Stimulated activated naive CD8-positive, alpha-beta T cell treated with anti-CD3 and anti-CD28 coated beads, Interleukin-15, Interleukin-2, amounts not matched to agents 100 U/mL and 50 U/mL, for 24 hours (primary cell): ENCODE measurements at places on chromosomes 1 and 21.

GRCh38 chr1:26079960-26080814, 12.8 kb upstream of the TRIM63 start:
- DNase-seq, result no peak

DNA sequence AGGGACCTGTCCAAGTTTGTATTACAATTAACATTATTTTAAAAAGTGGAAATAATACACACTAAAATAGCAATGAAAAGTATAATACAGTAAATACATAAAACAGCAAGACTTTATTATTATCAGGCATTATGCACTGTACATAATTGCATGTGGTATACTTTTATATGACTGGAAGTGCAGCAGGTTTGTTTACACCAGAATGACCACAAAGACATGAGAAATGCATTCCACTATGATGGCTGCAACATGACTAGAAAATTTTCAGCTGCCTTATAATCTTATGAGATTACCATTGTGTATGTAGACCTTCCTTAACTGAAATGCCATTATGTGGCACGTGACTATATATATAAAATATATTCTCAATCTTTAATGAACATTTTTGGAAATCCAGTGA, 1699.6 kb downstream of the KCNT2 start:
- no peak for DNase-seq

DNA sequence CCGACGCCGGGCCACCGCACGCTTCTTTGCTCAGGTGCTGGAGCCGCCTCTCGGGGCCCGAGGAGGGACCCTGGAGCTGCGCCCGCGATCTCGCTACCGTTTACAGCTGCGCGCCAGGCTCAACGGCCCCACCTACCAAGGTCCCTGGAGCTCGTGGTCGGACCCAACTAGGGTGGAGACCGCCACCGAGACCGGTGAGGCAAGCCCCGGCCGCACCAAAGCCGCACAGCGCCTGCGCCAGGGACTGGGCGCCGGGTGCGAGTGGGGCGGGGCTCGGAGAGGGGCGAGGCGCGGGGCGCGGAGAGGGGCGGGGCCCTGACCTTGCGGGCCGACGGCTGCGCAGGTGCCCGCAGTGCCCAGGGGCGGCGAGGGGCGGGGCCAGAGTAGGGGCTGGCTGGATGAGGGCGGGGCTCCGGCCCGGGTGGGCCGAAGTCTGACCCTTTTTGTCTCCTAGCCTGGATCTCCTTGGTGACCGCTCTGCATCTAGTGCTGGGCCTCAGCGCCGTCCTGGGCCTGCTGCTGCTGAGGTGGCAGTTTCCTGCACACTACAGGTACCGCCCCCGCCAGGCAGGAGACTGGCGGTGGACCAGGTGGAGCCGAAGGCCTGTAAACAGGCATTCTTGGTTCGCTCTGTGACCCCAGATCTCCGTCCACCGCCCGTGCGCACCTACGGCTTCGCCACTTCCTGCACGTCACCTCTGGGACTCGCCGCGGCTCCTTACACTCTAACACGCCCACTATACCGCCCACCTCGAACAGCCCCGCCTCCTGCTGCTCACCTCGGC, 9.8 kb upstream of the CDC20 start:
- DNase-seq, result peak; percentile 61

- peak; percentile 17 for DNase-seq
Observed at GRCh38 chr1:30191154-30191702, 532.2 kb downstream of the MATN1 start.

- no peak for DNase-seq
Observed at GRCh38 chr1:66546047-66546810, 12.3 kb downstream of the SGIP1 start.

DNA sequence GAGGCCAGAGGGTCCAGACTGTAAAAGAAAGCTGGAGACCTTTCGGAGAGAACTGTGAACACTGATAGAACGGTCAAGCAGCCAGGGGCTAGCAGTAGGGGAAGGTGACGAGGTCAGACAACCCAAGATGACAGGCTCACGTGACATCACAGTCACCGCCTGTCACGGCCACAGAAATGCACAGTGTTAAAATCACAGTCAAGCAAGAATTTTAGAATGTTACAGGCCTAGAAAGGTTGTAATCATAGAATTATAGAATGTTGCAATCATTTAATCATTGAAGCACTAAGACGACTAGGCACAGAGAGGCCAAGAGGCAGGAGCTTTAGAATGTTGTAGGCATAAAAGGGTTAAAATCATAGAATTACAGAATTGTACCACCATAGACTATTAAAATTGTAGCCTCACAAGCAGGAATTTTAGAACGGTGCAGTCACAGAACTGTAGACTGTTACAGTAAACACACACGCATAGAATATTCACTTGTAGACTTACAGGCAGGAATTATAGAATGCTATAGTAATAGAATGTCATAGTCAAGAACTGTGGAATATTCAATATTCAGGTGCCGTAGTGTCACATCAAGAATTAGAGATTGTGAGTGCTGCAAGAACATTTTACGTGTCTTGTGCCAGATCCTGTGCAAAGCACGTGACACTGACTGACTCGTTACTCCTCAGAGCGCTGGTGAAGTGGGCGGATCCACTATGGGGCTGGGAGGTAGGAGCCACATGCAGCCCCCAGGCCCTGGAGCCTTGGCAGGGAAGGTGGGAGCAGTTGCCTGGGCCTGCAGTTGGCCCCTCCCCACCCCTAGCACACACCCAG, 118.1 kb downstream of the EPHB2 start:
- no peak for DNase-seq

GRCh38 chr1:147634645-147635044, 35.7 kb downstream of the ACP6 start:
- no peak for DNase-seq

- no peak for DNase-seq
Observed at GRCh38 chr1:10681296-10682107, 114.9 kb downstream of the CASZ1 start.

DNA sequence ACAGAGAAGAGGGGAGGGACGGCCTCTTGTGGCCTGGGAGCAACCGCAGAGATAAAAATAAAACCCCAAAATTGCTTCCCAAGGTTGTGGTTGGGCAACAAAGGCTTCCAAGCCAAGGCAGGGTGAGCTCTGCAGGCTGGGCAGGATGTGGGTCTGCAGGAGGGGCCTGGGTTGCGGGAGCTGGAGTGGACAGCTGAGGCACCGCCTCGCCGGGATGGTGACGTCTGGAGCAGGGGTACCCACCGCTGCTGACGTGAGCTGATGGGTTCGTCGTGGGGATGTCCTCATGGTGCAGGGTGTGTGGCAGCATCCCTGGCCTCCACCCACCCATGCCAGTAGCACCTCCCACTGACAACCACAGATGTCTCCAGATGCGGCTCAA, 3.7 kb downstream of the AURKAIP1 start:
- DNase-seq, result peak; percentile 61

DNA sequence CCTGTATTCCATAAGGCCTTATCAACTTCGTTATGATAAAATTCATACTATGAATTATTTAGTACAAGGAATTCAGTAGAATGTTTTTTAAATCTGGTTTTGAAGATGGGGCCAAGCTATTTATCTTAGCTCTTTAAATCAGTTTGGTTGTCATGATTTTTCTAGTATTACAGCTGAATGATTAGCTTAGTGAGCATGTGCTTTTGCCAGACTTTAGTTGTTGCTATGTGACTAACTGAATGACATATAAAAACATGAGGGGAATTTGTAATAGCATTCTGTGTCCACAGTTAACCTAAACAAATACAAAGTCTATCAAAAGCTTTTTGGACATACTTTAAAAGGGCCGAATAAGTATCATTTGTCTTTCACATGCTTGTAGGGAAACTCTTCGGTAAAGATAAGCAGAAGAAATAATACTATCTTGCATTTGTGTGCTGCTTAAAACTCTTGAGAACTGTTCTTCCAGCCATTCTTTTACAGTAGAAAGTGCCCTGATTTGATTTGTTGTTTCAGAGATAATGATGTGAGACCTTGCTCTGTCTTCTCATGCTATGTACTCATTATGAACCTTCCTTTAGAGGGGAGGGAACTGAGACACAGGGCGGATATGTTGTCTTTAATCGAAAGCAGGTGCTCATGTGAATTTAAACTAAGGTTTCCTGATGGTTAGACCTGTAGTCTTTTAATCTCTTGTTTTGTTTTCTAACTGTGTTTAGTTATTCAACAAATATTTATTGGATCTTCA, 18.8 kb downstream of the NEK7 start:
- no peak for DNase-seq

- DNase-seq, result peak; percentile 44
Observed at GRCh38 chr1:67832737-67833601, at the start of gene GNG12. Gene GNG12 (minus strand): TSS chr1:67833467. CDS start chr1:67707686, 125,781 bp downstream.

GRCh38 chr1:161196521-161197451, 2.1 kb downstream of the ADAMTS4 start:
- DNase-seq, result no peak

DNA sequence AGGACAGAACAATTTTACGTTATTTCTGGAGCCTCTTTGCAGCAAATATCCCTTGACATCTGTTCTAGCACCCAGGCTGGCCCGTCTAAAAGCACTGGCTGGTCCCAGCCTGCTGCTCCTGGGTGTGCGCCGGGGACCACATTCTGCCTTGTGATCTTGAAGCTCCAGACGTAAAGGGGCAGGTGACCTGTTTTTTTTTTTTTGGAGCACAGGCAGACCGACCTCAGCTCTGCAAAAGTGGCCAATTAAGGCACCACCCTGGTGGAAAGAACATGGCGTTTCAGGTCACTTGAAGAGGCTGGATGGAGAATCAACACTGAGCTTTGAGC, 13.8 kb upstream of the CAMTA1 start:
- DNase-seq, result no peak

- DNase-seq, result no peak
Observed at GRCh38 chr21:18369115-18369514, 34.5 kb downstream of the TMPRSS15 start.

- DNase-seq, result no peak
Observed at GRCh38 chr1:76274302-76274701, 199.8 kb downstream of the ST6GALNAC3 start.

GRCh38 chr1:53500204-53501064, 41.2 kb downstream of the DMRTB1 start:
- DNase-seq, result no peak

GRCh38 chr1:115545096-115545720, 96.6 kb upstream of the VANGL1 start:
- DNase-seq, result no peak

GRCh38 chr1:225998560-225999226, 450 bp downstream of the SDE2 start:
- DNase-seq, result no peak

- no peak for DNase-seq
Observed at GRCh38 chr1:39087435-39087834, 61.3 kb downstream of the NDUFS5 start.

GRCh38 chr1:28078680-28079626, 9.5 kb downstream of the EYA3 start:
- no peak for DNase-seq

DNA sequence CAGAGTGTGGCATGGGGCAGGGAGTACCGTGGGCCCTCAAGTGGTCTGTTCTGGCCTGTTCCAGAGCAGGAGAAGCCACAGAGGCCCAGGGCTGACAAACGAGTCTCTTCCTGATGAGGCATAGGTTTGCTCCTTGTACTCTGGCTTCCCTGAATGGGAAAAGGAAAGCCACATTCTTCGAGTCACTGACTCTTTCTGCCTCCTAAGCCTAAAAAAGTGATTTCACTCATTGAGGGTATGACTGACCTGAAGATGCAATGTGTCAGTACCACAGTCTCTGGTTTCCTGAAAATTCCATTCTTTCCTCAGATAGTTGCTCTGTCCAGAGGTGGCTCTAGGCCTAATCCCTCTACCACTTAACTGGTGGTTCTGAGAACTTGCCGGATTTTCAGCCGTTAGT, 92.3 kb downstream of the KCNN3 start:
- DNase-seq, result no peak

GRCh38 chr21:22044431-22044830, 1046.2 kb downstream of the NCAM2 start:
- no peak for DNase-seq

DNA sequence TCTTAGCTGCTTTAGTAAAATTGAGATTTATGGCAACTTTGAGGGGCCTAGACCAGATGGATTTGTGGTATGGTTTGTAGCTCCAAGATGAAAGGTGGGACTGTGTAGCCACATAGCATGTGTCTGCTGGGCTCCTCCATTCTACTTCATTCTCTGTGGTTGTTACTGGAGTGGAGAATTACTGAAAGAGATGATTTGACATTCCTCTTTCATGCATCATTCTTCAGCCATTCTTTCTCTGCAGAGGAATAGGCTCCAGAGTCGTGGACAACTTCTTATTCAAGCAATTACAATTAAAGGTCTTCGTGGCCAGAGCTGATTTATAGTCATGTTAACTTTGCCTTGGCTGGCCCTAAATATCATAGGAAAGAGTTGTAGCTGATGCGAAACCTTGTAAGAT, 328.9 kb downstream of the PAPPA2 start:
- DNase-seq, result no peak

- no peak for DNase-seq
Observed at GRCh38 chr1:29638281-29638680, 402.0 kb downstream of the PTPRU start.

DNA sequence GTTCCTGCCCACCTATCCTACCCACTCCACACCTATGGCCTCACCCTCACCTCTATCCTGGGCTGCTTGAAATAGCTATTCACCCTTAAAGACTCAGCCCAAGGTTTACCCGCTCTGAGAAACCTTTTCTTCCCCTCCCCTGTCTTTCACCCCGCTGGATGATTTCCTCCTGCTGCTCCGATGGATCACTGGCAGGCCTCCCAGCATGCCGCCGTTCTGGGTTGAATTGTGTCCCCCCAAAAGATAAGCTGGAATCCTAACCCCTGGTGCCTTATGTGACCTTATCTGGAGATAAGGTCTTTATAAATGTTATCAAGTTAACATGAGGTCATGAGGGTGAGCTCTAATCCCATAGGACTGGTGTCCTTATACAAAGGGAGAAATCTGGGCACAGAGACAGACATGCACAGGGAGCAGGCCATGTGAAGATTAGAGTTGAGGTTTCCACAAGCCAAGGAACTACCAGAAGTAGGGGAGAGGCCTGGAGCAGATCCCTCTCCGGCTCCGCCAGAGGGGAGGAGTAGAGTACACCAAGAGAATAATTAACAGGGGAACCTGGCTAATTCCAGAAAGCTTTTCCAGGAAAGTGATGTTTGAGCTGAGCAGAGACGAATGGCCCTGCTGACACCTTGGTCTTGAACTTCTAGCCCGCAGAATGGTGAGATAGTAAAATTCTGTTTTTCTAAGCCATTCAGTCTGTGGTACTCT, 110.0 kb upstream of the SERBP1 start:
- DNase-seq, result no peak
